ENCODE measurements at places on chromosomes 13 and 19.
A peak's percentile ranks its signal among the peaks of the same experiment; 100 is the strongest.

- peak; percentile 100 for DNase-seq
These were observed 89.9 kb downstream of the COL4A2 start for GRCh38 chr13:110396913-110397381.

DNA sequence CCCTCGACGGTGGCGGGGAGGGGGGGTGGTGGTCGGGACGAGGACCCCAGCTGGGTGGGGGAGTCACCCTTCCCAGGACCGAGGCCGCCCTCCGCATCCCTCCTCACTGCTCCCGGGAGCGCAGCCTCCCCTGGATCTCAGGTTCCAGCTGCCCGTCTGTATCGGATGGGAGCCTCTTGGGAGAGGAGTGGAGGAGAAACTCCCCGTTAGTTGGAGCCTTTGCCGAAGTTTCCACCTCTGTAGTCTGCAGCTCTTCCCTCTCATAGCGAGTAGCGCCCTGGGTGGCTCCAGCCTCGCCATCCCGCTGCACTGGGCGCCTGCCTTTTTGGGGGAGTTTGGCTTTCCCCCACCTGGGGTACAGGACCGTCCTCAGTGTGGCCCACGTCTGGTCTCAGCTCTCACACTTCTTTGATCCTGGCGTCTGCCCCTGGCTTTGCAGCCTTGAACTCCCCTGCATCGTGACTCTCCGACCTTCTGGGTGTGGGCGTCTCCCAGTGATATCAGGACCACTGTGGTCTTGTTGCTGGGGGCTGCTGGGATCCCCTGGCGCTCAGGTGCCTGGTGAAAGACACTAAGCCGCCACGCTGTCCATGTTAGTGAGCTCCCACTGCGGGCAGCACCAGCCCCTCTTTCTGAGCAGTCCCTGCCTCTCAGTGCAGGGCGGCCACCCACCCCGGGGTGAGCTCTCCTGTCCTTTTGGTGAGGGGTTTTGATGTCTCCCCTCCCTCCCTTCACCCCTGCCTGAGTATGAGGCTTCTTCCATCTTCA is 1.1 kb downstream of the CNOT3 start:
- DNase-seq = no peak

DNA sequence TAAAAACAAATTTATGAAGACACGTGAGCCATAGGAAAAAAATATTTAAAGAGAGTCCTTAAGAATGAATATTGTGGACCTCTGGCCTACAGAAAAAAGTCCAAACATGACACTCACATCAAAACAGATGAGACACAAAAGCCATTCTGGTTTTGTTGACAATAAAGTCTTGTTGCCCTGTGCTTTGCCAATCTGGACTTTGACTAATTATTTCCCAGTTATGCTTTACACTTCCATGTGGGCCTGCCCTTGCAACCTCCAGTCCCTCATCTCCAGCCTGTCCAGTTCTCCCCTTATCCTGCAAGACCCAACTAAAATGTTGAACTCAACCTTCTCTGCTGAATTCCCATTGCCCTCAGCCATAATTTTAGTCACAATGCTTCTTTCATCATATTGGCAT is 184.5 kb upstream of the SERP2 start:
- DNase-seq = no peak

DNA sequence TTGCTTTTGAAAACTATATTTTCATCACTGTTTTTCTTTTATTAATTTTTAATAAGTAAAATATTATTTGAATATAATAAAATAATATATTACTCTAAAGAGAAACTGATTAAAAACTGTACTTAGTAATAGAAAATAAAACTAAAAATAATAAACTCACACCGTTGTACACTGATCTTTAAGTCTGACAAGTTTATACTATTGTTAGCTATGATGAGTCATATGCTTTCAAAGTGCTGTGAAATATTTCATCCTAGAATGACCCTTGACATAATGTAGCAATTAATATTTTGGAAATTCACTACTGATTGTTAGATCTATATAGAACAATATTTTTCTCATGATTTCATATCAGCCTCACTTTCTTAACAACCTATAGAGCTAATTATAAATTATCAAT is 1040.6 kb upstream of the SPRY2 start:
- no peak for DNase-seq

DNA sequence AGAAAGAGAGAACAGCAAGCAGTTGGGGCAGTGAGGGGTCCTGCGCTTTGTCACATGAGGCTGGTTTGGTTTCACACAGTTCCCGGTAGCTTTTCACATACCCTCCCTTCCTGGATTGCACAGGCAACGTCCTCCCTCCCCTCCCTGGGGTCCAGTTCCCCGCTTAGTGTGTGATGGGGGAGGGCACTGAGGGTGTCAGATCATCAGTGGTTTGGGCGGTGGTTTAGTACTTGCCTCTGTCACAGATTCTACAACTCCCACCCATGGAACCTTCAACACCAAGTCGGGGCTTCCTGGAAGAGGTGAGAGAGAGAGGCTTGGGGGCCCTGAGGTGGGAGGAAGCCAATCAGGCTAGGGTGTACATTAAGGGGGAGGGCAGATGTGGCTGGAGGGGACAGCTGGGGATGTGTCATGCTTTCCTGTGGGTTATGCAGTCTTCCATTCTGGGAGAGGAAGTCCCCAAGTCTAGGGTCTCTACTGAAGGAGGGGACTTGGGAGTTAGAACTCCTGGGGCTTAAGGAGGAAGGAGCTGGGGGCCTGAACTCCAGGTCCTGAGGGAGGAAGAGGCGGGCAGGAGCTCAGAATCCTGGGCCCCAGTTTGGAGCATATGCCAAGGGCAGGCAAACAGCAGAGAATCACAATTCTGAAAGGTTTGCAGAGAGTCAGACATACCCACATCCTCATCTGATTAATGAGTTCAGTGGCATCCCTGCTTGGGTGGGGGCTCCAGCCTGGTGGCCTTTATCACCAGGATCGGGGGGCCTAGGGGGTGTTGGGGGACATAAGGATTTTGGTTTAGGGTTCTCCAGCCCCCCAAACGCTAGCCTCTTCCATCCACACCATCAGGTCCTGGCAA is at the start of gene NKG7:
Gene NKG7, minus strand, starts transcription at position 6 of the 856 bp plus-strand sequence. CDS start 119 bp downstream, outside the sequence.
- DNase-seq = no peak

GRCh38 chr13:24166561-24166960 is 6.0 kb downstream of the SPATA13 start:
- no peak for DNase-seq

GRCh38 chr19:55647732-55648584 is at the start of gene CCDC106:
Gene CCDC106, plus strand, starts transcription at chr19:55648212. Its CDS starts 835 bp downstream, at chr19:55649047.
- no peak for DNase-seq

GRCh38 chr19:8320564-8321066 is 560 bp downstream of the NDUFA7 start:
- no peak for DNase-seq

- no peak for DNase-seq
These were observed 50.6 kb upstream of the UQCRFS1 start for GRCh38 chr19:29263305-29264135.

DNA sequence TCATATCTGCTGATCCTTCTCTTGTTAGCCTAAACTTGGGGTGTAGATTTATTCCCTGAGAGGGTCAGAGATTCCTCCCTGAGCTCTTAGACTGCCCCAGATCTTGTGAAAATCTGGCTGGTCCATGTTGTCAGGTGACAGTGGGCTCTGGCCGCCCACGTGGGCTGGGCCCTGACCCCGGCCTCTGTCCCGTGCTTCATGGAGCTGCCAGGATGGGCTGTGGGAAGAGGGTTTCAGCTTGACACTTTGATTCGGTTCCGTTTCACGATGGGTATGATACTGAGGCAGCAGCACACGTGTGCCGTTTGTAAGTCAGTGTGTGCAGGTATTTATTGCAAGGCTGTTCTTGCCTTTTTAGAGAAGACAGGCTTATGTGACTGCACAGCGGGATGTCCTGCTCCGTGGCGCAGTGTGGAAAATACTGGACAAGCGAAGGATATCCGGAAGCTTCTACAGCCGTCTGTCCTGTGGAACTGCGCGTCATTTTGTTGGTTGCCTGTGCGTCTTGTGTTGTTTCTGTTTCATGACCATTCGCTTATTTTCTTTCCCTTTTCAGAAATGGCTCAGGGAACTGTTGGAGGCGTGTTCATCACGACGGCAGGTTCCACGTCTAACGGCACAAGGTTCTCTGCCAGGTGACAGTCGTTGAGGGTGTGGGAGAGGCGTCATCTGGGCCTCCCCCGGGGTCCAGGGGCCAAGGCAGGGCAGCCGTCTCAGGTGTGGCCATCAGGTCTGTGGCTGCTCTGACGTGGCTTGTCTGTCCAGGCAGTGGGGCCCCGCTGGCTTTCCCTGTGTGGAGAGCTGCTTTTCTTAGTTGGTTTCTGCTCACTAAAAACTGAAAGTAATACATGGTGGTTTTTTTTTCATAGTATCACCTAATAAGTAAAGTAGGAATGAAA is 20.5 kb downstream of the ATP4B start:
- no peak for DNase-seq

- no peak for DNase-seq
These were observed 23.8 kb downstream of the ZSWIM9 start for GRCh38 chr19:48194041-48194843.

GRCh38 chr13:52686376-52686775 is 33.7 kb downstream of the SUGT1 start:
- DNase-seq = no peak

DNA sequence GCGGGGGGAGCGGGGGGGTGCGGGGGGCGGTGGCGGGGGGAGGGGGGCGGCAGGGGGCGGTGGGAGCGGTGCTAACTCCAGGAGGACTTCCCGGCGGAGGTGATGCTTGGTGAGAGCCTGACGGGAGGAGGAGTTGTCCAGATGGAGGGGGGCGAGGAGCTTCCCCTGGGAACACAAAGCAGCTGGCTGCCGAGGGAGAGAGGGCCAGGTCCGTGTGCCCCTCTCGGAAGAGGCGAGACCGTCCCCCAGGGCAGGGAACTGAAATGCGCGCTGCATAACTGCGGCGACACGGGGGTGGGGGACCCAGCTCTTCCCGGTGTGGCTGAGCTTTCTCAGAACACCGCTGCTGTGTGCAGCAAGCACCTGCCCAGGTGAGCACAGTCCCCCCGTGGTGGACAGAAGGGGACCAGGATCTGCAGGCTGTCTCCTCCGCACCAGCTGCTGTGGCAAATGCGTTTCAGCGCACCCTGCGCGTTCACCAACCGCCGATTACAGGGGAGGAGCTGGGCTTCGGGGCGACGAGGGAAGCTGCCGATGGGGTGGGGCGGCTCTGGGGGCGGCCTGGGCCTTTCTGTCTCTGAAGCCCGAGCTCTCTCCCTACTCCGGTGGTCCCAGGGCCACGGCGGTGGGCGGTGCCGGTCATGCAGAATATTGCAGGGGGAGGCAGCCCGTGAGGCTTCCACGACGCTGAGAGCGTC is 54.7 kb upstream of the F7 start:
- no peak for DNase-seq

DNA sequence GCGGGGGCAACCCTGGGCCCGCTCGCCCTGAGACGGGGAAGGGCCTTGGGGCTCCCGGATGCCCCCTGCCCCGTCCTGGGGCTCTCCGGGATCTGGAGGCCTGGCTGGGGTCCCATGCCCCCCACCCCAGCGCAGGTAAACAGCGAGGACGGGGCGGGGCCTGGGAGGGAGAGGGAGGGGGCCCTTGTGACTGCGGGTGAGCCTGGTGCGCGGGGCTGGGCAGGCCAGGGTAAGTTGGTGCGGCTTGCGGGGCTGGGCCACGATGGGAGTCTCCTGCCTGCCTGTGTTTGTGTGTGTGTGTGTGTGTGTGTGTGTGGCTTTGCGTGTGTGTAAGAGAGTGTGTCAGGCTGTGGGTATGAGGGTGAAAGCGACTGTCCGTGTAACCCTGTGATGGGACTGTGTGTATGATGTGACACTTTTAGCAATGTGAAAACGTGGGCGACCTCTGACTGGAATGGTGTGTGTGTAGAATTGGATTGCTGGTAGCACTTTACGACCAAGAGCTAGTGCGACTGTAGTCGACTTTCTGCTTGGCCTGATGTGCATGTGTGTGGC is 426 bp downstream of the KLC3 start:
- DNase-seq = no peak

- no peak for DNase-seq
These were observed 523.1 kb downstream of the DCT start for GRCh38 chr13:93956426-93956825.

DNA sequence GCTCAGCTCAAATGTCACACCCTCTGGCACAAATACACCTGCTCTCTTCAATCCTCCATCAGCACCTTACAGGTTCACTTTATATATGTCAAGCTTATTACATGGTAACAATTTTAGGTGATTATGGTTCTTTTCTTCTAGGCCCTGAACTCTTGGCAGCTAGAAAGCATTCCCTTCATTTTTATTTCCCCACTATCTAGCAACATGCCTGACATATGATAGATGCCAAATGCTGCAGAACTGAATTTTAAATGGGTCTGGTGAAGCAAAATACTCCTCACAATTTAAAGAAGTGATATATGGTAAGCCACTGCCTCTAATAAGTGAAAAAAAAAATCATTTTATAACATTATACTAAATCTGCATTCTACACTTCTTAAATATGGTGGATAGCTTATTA is 95.2 kb downstream of the USP12 start:
- no peak for DNase-seq

DNA sequence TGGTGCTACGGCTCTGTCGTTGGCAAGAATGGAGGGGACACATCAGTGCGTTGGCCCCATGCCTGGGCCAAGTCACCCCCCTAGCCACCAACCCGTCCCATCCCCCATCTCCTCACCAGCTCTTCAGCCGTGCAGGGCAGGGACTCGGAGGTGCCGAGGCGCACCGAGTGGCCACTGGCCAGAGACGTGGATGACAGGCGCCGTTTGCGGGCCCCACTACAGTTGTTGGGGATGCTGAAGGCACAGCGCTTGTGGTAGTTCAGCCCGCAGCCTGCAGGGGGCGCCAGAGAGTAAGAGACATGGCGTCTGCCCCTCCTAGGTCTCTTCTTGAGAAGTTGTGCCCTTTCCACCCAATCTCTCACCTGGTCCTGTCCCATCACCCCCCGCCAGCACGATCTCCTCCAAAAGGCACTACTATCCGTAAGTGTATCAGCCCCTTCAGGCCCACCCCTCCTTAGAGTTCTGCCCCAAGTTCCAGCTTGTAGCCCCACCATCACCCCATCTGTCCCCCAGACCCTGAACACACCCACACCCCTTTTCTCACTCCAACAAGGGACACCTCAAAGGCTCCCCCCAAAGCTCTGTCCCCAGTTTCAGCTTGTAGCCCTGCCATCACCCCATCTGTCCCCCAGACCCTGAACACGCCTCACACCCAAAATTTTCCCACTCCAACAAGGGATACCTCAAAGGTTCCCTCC is 12.4 kb downstream of the PRKD2 start:
- no peak for DNase-seq

DNA sequence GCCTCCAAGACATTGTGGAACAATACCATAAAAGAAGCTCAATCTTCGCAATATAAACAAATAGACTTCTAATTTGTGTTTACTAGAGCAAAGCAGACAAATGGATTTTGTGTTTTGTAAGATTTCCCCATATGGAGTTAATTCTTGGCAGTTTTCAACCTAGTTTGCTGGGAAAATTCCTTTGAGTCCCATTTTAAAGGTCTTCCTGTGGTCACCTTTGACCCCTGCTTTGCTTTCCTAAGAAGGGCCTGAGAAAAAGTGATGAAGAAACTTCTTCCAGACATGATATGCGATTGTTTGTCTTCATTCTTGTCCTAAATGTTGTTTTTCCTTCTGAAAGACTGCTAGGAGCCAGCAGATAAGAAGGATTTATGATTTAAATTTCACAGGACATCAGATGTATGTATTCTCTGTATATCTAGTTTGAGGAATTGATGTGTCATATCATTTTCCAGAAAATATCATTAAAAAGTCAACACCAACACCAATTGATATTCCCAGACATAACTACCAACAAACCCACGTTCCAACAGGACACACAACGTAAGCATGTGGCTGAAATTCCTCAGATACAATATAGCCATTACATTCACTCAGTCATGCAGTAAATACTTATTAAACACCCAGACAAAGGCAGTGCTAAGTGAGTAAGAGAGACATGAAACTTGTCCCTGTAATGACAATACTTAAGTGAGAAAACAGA is 276.4 kb downstream of the LHFPL6 start:
- no peak for DNase-seq

- DNase-seq = no peak
These were observed 68.6 kb upstream of the IPO5 start for GRCh38 chr13:97884707-97885468.
